ENCODE measurements at places on chromosomes 4 and X. TPM values are rescaled to one million over a fixed set of nuclear protein-coding genes. Genes with fewer than 3 reads are reported as not detected.

Gene MAGEC1
- total RNA-seq = under 0.01 TPM

Gene STBD1
- 7.0 TPM for total RNA-seq

Gene PLP1
- total RNA-seq = 0.18 TPM

Gene SH3BGRL
- 34.8 TPM for total RNA-seq

Gene TLR6
- 1.4 TPM for total RNA-seq

Gene SHISA3
- total RNA-seq = 0.65 TPM

Gene RAB40AL
- 0.37 TPM for total RNA-seq

Gene TSPAN7
- total RNA-seq = not detected

Gene ANXA10
- total RNA-seq = 25.3 TPM

Gene VEGFC
- total RNA-seq = 19.3 TPM

Gene CLGN
- 5.8 TPM for total RNA-seq

Gene DKC1
- 36.7 TPM for total RNA-seq

Gene HNRNPDL
- 99.0 TPM for total RNA-seq
